CD4-positive, alpha-beta T cell treated with Interleukin-6 at 100 ng/mL for 8 hours (primary cell): ENCODE measurements at places on chromosomes 3 and 15.

DNA sequence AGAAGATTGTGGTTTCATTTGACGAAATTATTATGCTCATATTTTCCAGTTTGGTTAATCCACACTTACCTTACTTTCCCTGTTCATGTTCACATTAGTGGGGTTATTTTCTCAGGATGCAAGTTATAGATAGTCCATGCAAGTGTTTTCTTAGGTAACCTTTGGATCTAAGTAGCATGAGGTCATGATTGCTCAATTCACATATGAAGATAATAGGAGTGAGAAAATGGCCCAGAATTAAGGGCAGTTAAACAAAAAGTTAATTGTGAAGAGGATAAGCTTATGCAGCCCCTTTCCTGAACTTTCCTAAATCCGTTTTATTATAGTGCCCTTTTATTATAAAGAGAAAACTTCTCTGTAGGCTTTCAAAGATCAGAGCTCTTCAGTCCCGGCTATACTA lies 83.4 kb downstream of the CD200R1L start:
- DNase-seq = no peak

DNA sequence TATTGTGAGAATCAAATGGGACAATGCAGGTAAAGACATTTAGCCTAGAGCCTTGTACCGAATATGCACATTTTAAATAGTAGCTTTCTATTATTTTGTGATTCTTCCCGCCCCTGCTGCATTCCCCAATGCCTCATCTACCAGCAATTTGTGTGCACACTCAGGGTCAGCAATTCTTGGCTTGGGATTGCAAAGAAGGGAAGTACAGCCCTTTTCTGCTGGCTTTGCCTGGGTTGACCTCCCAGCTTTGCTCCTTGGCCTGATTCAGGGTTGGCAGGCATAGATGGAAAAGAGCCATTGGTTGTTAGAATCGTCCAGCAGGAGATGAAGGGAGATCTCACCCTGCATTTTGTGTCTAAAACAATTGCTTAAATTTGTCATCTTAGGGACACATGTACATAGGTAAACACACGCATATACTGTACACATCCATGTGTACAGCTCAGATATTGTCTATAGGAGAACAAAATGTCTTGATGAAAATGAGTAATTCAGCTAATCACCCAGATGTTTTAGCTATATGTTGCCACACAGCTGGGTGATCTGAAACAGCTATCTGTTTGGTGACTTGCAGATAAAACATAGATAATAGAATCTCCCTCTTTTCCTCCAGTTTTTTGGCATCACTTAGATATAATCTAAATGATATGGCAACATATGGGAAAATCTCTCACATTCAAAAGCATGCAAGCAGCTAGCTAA lies 340.9 kb upstream of the TBL1XR1 start:
- no peak for DNase-seq

GRCh38 chr3:65894679-65895453 lies 143.9 kb downstream of the MAGI1 start:
- DNase-seq = no peak

DNA sequence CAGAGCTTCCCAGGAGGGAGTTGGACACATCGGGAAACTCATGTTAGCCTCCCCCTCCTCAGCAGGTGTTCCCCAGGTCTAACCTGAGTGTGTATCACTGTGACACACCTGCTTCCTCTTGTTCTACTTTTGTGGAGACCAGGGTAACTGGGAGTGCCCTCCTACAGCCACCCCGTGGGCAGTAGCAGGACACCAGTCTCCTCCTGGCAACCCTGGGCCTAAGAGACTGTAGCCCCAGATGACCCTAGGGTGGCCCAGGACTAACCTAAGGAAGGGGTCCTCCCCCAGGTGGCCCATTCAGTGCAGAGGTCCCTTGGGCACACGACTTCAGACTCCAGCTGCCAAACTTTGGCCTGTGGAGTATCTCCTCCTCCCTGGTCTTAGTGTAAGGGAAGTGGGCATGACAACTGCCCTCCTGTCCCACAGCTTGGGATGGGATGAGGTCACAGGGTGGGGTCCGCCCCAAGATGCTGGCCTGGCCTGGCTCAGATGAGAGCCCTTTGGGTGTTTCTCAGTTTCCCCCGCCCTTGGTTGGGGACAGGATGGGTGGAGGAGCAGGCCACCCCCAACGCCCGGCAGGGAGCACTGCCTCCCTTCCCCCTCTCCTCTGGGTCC lies 4.8 kb downstream of the CSK start:
- no peak for DNase-seq

DNA sequence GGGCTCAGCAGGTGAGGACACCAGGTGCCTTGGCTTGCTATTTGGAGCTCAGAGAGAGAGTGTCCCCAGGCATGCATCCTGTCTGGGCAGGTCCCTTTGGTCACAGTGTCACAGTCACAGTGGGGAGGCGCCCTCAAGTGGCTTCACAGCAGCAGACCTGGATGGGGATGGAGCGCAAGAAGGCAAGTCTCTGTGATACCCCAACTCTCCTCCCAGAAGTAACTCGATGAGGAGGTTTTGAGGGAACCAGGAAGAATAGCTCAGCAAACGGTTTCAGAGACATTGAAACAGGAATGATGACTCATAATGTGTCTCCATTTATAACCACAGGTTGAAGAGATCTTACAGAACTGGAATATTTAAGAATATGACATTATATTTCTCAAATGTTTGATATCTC lies 66.5 kb upstream of the SH3GL3 start:
- DNase-seq = no peak

GRCh38 chr15:76529911-76530310 lies 193.3 kb downstream of the ISL2 start:
- no peak for DNase-seq

- DNase-seq = no peak
Observed at GRCh38 chr15:28991236-28992171, 105.7 kb downstream of the APBA2 start.

DNA sequence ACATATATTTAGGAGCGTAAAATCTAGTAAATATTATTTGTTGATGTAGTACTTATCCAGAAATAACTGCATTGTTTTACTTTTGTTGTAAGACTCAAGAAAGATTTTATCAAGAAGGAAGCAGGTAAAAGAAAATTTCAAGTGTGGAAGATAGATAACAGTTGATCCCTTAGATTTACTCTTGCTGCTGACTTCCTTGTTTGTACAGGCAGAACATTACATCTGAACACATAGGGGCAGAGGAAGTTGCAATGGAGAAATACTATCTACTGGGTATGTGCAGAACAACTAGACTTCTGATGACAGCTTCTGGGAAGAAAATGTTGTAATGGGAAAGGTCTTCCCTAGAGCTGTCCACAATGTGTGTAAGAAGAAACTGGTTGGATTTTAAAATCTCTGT lies 350.6 kb downstream of the NLGN1 start:
- DNase-seq = no peak

- DNase-seq = no peak
Observed at GRCh38 chr3:151394611-151395010, 10.1 kb upstream of the P2RY12 start.

DNA sequence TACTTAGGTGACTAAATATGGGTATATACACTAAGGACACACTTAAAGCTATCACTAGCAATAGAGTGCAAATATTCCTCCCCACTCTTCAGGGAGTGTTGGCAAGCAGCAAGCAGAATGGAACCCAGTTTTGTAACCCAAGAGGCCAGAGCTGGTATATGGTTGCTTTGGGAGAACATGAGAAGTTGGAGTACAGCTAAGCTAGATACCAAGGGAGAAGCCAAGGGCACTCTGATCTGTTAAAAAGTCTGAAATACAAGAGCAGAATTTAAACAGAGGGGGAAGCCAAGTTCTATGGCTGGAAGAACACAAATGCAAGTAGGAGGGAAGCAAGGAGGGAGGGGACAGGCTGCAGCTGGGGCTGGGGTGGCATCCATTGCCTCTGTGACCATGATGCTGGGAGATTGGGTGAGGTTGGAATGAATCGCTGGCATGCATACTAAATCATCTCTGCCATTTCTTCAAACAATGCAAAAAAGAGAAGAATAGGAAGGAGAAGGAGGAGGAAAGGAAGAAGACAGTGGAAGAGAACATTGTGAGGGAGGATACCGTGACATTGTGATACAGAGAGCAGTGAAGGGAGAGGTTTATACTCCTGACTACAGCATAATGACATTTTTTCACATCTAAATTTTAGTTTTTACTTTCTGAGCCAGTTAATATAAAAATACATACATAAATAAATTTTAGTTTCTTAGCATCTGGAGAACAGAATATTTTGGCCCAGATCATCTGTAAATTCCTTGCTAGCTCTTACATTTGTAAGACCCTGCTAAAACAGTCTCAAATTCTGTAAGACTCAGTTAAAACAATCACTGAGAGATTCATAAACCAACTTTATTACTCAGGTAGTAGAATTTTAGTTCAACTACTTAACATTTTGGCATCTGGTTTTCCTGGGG lies 9.0 kb upstream of the ANXA2 start:
- DNase-seq = no peak

DNA sequence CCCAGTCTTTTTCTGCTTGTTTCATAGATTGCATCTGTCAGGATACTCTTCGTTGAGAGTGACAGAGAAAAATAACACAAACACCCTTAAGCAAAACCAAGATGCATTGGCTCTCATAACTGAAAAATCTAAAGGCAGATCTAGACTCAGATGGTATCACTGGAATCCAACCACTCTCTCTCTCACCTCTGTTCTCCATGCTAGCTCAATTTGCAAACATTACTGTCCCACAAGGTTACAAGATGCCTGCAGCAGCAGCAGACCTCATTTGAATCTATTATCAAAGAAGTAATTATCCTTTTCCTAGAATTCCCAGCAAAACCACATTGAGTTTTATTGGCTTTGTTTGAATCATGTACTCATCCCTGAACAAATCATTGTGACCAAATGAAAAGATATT lies 19.1 kb upstream of the PCOLCE2 start:
- DNase-seq = no peak

- no peak for DNase-seq
Observed at GRCh38 chr3:38457111-38458003, 3.7 kb downstream of the ACVR2B start.

DNA sequence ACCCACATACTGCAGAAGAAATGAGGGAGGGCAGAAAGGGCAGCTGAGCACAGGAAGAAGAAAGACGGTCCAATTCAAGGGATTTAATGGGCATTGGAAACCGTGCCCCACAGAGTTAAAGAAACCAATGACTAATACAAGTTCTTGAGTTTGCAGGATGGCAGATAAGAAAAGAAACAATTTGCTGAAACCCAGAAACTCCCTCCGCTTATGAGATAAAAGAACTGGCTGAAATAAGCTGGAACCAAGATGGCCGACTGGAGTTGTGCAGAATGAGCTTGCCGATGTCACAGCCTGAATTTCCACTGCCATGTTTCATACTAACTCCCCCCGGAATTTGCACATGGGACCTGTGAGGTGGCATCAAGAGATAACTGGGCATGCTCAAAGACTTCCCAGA lies 47.1 kb downstream of the SCAP start:
- no peak for DNase-seq

- DNase-seq = no peak
Observed at GRCh38 chr3:128081846-128082245, 29.6 kb downstream of the SEC61A1 start.

GRCh38 chr3:192772240-192772894 lies 45.0 kb upstream of the FGF12 start:
- DNase-seq = no peak

- DNase-seq = no peak
Observed at GRCh38 chr3:192063570-192063969, 602.6 kb downstream of the PYDC2 start.

GRCh38 chr3:39166932-39167532 lies 13.6 kb upstream of the CSRNP1 start:
- no peak for DNase-seq

DNA sequence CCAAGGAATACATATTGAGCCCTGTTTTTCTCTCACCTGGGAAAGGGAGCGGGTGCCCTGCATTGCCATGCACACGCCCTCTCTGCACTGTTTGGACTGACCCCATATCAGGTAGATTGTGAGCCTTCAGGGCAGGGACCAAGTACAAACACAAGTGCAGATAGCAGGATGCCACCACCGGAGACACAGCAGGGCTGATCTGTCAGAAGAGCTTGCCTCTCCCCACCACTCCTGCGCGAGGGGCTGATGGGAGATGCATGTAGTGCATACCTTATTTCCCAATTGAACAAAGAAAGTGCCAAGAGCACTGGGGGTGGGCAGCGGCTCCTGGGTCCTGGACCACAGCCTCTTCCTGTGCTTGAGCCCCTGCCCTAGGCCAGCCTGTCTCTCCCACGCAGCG lies 9.0 kb upstream of the SLCO2A1 start:
- DNase-seq = no peak

DNA sequence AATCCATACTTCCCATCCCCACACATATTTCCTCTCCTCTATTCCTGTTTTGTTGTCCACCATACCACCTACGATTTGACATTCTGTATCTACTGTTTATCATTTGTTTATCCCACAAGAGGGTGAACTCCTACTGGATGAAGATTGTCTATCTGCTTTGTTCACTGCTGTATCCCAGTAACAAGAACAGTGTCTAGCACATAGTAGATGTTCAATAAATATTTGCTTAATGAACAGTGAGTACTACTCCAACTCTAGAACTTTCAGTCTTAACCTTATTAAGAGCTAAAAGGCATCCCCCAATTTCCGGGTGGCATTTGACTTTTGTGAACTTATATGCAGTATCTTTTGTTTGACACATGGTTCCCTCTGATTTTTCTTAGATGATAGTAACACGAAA lies 1.3 kb downstream of the PYGO1 start:
- DNase-seq = no peak
